ENCODE measurements at places on chromosomes 5 and 9.

- no peak for DNase-seq
Observed at GRCh38 chr5:159406571-159406970, 76.3 kb upstream of the IL12B start.

GRCh38 chr5:169004551-169004950 is 296.4 kb downstream of the SLIT3 start:
- no peak for DNase-seq

DNA sequence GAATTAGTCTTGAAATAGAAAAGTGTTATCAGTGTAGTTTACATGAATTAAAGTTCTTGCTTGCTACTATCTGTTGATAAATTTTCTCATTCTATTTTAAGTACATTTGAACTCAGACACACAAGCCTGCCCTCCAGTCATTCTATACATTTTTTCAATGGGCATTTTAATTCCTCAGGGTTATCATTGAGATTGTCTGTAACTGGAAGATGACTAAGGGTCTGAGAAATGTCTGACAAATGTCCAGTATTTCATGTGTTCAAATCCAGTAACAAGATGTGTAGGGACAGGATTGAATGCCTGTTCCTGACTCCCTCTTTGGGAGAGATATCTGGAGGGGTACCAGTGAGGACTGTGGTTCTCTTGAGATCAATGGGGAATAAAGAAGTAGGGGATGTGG is 223.9 kb upstream of the ADAMTSL1 start:
- DNase-seq, result no peak

GRCh38 chr9:80378669-80379293 is 807.0 kb downstream of the TLE4 start:
- DNase-seq, result no peak

DNA sequence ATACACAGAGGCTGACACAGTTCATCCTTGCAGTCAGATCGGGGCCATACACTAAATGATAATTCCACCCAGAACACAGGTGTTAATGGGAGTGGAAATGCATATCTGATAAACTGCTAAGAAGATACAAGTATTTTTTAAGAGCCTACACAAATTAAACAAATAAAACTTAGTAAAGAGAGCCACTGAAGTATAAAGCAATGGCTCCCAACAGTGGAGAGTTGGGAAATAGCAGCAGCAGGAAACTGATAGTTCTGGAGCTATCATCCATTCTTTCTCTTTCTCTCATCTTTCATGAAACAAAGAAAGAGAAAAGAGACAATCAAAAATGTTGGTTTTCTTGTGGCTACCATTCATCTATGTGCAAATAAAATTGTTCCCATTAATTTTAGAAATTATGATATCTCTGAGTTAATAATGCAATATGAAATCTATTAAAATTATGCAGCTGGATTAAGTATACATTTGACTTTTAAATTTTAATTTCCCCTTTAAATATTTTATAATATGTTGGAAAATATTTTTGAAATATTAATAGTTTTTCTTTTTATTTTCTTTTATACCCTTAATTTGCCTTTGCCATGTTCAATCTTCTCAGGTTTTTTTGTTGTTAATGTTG is 120.8 kb downstream of the EMB start:
- no peak for DNase-seq

- DNase-seq, result no peak
Observed at GRCh38 chr9:136995362-136995761, 1.0 kb downstream of the CLIC3 start.
